NCI-H1048 (cell line): ENCODE measurements at places on chromosomes 5 and 9.

- DNase-seq: no peak
Measured at GRCh38 chr9:92941861-92942260, 5.5 kb upstream of the FGD3 start.

GRCh38 chr5:9343146-9343850 is 202.6 kb downstream of the SEMA5A start:
- no peak for DNase-seq

DNA sequence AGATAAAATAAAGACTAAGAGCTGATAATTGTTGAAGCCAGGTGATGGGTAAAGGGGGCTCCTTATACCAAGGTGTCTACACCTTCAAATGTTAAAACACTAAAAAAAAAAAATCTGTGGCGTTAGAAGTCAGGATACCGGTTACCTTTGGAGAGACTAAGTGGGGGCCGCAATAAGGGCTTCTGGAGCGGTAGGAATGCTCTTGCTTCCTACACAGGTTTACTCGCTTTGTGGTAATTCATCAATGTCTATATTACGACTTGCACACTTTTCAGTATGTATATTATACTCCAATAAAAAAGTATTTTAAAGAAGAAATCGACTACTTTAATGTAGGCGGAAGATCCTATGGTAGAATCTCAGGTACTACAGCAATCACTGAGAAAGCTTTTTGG is 12.5 kb downstream of the MRPS27 start:
- DNase-seq: no peak

DNA sequence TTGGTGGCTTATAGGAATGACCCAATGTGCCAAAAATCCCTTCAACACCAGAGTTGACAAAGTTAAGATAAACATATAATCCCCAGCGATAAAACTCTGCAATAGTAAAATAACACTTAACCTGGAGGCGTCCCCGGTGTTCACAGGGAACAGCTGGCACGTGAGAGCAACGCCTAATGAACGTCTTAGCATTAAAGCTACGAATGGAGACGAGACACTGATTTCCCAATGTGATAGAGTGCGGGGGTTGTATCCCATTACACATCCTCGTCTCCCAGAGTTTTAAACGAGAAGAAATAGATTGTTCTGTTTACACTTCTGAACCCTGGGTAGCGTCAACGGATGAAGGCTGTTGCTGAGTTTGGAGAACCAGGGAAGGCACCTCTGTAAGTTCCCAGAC is 57.6 kb downstream of the PTCH1 start:
- no peak for DNase-seq

- no peak for DNase-seq
Measured at GRCh38 chr5:155027993-155028629, 14.6 kb downstream of the KIF4B start.

- no peak for DNase-seq
Measured at GRCh38 chr5:35963381-35963843, 25.0 kb upstream of the CAPSL start.

DNA sequence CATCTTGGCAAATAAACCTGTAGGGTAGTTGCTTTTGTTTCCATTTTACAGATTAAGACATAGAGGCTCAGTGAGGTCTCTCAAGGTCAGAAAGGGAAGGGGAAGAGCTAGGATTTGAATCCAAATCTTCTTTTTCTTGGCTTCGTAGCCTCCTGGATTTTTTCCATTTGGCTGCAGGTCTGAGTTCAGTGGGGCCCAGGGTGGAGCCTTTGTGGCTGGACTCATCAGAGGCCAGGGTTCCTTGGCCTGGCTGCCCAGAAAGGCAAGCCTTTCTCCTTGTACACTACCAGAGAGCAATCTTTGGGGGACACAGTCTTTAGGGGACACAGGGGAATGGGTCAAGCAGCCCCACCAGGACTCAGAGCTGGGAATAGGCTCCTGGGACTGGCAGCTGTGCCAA is 10.5 kb upstream of the TRAF1 start:
- no peak for DNase-seq

GRCh38 chr5:107147589-107147988 is 523.1 kb downstream of the EFNA5 start:
- DNase-seq: no peak

DNA sequence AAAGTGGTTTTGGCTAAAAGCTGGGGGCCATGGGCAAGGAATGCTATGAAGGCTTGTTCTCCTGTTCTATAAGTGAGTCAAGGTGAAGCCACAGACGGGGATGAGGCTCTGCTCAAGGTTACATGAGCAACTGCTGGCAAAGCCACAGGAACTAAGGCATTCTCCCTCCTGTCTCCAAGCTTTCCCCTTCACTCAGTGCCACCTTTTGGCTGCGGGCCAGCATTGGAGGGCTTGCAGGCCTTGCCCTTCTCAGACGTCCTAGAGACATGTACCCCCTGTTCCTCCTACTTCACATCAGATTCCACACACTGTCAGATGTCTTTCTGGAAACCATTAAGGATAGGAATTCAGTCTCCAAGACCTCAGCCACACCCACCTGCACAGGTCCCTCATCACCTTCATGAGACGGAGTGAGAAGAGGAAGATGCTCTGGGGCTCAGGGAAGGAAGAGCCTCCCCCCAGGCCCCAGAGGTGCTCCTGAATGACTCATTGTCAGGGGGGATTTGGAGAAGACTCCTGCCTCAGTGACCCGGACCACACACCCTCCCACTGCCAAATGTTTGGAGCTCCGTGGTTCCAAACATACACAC is 20.5 kb upstream of the MEIKIN start:
- no peak for DNase-seq

DNA sequence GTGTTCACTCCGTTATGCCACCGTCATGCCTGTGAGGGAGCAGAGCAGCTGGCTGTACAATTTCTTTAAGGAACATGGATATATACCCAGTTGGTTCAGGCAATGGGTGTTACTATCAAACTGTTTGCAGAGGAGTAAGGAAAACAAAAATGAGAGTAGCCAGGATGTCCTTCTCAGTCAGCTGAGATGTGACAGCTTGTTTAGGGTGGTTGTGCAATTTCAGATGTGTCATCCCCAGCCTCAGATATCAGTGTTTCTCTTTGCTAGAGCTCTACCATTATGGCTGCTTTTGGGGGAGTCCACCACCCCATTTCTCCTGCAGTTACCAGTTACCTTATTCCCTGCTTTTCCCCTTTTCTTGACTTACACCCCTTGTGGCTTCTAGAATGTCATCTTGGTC is 135.2 kb upstream of the SLC24A2 start:
- no peak for DNase-seq

DNA sequence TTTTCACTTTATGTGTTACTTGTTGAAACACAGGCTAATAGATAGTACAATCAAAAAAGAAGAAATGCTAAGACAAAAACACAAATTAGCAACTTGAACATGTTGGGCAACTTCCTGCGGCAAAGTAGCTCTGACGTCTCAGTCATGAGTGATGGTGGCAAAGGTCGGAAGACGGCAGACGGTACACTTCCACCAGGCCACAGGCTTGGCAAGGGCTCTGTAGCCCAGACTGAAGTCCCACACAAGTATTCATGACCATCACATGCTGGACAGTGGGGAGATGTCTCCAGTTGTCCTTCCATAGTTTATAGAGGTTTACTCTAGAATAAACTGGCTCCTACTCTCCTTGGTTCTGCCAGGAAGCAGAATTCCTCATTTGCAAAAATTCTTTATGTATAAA is 831.3 kb downstream of the MTRR start:
- no peak for DNase-seq

- no peak for DNase-seq
Measured at GRCh38 chr5:155017610-155018009, 4.1 kb downstream of the KIF4B start.

GRCh38 chr5:163889369-163889768 is 383.9 kb downstream of the MAT2B start:
- DNase-seq: no peak

GRCh38 chr9:99998266-99998665 is 91.8 kb downstream of the STX17 start:
- no peak for DNase-seq

GRCh38 chr9:93288891-93289883 is 105.2 kb downstream of the WNK2 start:
- DNase-seq: no peak

- no peak for DNase-seq
Measured at GRCh38 chr9:5920860-5921328, 30.2 kb downstream of the MLANA start.

GRCh38 chr5:73328640-73329039 is 119.9 kb downstream of the FOXD1 start:
- DNase-seq: no peak

DNA sequence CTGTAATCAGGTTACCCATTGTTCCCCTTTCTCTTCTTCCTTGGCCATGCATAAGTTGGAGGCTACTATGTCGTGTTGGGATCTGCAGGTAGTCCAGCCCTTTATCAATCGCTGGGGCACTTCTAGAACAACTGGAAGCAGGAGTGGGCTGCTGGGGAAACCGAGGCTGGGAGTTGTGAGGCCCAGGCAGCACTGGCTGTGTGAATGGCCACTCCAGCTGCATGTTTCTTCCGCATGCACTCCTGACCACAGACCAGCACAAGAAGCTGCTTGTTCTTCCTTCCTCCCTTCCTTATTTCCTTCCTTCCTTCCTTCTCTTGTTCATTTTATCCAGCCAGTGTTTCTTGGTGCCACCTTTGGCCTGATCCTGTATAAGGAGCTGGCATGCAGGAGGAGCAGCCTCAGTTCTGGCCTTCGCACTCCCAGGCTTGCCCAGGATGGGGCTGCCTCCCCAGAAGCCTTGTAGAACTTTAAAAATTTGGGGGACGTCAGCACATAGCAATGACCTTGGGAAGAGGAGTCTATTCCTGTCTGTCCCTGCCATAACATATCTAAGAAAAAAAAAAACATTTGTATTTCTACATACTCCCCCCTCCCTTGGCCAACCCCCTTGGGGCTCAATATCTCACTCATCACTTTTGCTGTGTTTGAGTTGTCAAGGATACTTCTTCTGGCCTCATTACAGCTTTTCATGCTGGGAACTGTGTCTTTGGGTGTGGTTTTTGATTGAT is 20.8 kb upstream of the CXCL14 start:
- DNase-seq: no peak

GRCh38 chr5:173438951-173439350 is 110.7 kb upstream of the STC2 start:
- DNase-seq: no peak

GRCh38 chr5:150672237-150672883 is 11.3 kb downstream of the MYOZ3 start:
- no peak for DNase-seq

GRCh38 chr5:157130925-157131324 is 11.7 kb downstream of the MED7 start:
- no peak for DNase-seq

GRCh38 chr9:93114169-93114983 is 18.4 kb downstream of the CARD19 start:
- DNase-seq: no peak

- DNase-seq: no peak
Measured at GRCh38 chr5:34524123-34524522, 132.0 kb upstream of the RAI14 start.

DNA sequence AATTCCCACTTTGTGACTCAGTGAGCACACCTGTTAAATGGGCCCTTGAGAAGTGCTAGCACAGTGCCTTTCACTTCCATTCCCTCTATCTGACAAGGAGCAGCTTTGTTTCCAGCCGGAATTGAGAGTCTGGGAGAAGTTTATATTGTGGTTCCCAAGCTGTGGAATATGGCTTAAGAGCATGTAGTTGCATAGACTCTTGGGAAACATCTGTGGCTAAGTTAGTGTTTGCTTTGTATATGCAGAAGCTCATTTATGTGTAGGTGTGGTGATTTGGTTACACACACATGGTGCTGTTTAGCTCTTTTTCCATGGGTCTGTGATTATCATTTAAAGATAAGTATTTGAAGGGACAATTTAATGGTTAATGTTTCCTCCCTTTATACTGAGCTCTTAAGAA is 110.5 kb upstream of the HMHB1 start:
- no peak for DNase-seq

DNA sequence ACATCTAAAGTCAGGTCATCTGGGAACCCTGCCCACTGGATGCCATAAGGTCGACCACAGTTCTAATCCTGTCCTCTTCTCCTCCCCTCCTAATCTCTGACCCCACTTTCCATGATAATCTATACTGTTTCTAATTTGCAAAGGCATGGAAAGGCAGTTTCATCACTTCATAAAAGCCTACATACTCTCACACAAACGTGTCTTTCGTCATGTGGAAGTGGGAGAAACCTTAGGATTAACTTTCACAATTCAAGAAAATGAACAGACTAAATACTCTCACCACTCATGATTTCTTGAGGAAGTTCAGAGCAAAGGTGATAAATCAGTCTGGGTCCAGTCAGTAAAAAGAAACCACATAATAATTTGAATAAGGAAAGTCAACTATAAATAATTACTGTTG is 5.5 kb downstream of the FANCC start:
- DNase-seq: no peak

GRCh38 chr5:149834246-149834855 is 104.2 kb downstream of the PPARGC1B start:
- no peak for DNase-seq

- no peak for DNase-seq
Measured at GRCh38 chr5:125149527-125149926, 403.1 kb upstream of the ZNF608 start.

GRCh38 chr9:35203528-35203927 is 41.7 kb downstream of the UNC13B start:
- DNase-seq: no peak

GRCh38 chr9:133861692-133862091 is 123.5 kb upstream of the SARDH start:
- DNase-seq: no peak

DNA sequence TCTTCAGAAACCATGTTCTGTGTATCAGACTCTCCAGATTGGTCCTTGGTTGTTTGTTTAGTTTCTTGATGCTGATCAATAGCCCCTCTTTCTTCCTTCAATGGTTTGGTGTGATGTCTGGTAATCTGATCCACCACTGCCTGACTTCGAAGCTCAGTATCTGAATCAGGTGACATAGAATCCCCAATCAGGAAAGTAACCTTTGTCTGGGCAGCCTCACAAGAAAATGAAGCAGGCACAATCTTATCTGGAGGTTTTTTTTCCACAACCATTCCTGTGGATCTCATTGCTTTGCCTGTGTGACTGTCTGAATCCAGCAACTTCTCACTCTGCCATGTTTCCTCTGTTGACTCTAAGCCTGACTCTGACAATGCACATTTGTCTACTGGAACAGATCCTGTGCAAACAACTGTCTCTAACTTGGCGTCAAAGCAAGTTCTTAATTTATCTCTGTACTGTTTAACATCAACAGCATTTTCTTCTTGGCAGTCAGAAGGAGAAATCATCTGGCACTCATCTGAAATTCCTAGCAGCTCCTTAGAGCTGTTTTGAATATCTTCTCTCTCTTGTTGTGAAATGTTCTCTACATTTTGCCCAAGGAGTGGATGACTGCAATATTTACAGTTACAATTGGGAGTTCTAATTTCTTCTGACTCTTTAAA is 37.1 kb upstream of the RAPGEF6 start:
- no peak for DNase-seq

GRCh38 chr5:75701856-75702255 is 15.4 kb downstream of the POC5 start:
- no peak for DNase-seq

- DNase-seq: no peak
Measured at GRCh38 chr5:170206216-170206615, 26.6 kb upstream of the C5orf58 start.

- DNase-seq: no peak
Measured at GRCh38 chr5:135239453-135240282, 159.4 kb downstream of the MACROH2A1 start.

GRCh38 chr5:153018121-153018520 is 472.3 kb upstream of the GRIA1 start:
- no peak for DNase-seq

GRCh38 chr9:138064547-138064946 is 187.0 kb downstream of the CACNA1B start:
- no peak for DNase-seq

- no peak for DNase-seq
Measured at GRCh38 chr5:14475045-14475444, 106.5 kb upstream of the OTULINL start.

GRCh38 chr9:130256644-130257043 is 8.9 kb upstream of the HMCN2 start:
- no peak for DNase-seq
